NCI-H1048 (cell line): ENCODE measurements at places on chromosomes 16 and 17.

DNA sequence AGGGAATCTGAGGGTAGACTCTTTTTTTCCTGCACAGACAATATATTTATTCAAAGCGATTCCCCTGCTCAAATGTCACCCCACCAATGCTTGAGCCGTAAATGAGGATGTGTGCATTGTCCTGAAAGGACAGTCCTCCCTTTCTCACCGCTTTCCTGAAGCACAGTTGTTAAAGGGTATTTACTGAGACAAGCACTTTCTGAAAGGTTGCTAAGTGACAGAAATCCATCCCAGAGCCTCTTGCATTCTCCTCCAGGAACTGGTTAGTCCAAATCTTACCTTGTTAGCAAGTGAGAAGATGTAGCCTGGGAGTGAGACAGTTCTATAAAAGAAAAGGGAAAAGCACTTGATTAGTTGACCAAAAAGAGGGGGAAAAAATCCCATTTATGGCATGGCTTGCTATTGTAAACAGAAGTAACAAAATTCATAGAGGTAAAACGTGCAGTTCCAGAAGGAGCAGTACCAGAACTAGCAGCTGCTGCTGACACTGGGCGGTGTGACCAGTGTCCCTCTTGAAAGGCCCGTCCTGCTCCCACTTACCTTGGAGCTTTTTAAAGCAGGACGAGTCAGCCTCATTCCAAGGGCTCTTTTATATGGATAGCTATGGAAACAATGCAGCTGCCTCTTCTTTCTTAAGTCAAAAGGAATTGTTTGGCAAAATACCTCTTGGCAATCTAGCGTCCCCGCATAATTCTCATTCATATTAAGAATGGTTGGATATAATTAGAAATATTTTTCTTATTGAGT, at the start of gene MYH2:
Gene MYH2 (minus strand): TSS at position 563 of the 747 bp plus-strand sequence. CDS start 1,738 bp downstream, outside the sequence.
- no peak for DNase-seq

DNA sequence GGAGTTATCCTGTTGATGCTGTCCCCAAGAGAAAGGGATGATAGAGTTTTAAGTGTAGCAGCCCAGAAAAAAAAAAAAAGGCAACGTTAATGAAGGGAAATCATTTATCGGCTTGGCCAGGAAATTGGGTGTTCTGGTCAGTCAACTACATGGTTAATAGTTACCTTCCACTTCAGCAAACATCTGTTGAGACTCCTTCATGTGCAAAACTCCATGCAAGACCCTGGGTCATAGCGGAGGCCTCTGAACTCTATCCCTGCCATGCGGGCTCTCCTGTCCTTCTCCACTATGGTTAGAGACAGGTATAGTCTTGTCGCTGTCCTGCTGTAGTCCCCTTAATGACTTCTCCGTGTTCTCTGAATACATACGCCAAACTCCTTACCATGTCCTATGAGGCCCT, 3.5 kb upstream of the LYRM9 start:
- no peak for DNase-seq

DNA sequence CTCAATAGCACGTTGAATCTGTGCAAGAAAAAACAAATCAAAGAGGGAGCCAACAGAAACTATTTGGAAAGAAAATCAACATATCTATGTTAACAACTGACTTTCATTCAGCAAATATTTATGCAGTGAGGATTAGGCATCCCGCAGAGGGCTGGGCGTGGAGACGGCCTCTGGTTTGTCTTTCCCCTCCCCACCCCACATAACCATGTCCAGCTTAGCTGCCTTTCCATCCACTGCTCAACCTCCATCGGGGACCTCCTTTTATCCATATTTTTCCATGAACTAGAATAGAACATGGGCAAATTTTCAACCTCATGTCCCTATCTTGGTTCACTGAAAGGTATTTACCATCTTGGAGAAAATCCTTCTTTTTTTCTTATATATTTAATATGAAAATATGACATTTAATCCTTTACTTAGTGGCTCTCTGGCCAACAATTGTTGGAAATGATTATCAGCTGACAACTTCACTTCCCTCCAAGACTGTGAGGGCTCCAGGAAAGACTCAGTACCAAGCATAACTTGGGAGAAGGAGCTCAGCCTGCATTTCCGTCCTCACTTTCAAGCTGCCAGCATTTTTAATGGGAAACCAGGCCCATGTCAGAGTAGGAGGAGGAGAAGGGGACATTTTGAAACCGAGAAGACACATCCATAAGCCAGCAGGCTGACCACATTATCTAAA, 462.6 kb upstream of the MAF start:
- DNase-seq: no peak

- no peak for DNase-seq
These were observed 40.1 kb downstream of the CMC2 start for GRCh38 chr16:80966617-80967016.

GRCh38 chr16:26605626-26606271, 461.0 kb upstream of the C16orf82 start:
- no peak for DNase-seq

DNA sequence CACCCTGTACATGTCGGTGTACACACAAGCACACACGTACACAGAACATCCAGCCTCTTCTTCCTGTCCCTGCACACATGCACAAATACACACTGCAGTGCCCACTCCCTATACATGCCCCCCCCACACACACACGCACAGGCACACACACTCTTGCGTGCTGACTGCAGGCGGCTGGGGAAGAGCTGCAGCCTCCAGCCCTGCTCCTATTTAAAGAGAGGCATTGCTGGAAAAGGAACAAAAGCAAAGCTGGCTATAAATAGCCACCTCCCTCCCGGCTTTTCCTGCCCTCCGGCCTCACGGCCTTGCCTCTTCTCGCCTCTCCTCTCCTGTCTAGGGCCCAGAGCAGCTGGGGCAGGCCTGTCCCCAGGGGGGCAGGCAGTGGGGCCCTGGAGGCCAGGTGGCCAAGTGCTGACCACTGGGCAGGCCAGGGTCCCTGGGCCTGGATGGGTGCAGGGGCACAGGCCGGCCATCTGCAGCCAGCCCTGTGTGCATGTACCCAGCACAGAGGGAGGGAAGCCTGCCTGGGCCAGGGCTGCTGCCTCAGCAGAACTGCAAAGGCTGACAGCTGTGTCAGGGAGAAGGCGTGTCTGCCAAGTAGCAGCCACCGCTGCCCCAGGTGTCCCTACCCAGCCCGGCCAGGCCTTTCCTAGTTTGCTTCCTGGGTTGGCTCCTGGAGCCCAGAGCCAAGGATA, 25.4 kb downstream of the RTN4RL1 start:
- DNase-seq: no peak

GRCh38 chr17:41559548-41559947, 12.3 kb downstream of the KRT9 start:
- no peak for DNase-seq
